ENCODE measurements at places on chromosomes 7 and 10.
A peak's percentile ranks its signal among the peaks of the same experiment; 100 is the strongest.

- DNase-seq, result no peak
These were observed 10.8 kb upstream of the NKX2-3 start for GRCh38 chr10:99521765-99522469.

GRCh38 chr7:155555116-155555695, 8.8 kb upstream of the CNPY1 start:
- no peak for DNase-seq

- DNase-seq, result peak; percentile 11
These were observed 1009.7 kb upstream of the CELF2 start for GRCh38 chr10:10007957-10008356.

GRCh38 chr10:133275684-133276092, 980 bp downstream of the ADAM8 start:
- DNase-seq, result no peak

- peak; percentile 81 for DNase-seq
These were observed at the start of gene SGPL1 for GRCh38 chr10:70815504-70816219. Gene SGPL1, plus strand, starts transcription at chr10:70815948. Its CDS starts 906 bp downstream, at chr10:70816854.

- DNase-seq, result no peak
These were observed 56.8 kb downstream of the SEMA3A start for GRCh38 chr7:84137812-84138211.

DNA sequence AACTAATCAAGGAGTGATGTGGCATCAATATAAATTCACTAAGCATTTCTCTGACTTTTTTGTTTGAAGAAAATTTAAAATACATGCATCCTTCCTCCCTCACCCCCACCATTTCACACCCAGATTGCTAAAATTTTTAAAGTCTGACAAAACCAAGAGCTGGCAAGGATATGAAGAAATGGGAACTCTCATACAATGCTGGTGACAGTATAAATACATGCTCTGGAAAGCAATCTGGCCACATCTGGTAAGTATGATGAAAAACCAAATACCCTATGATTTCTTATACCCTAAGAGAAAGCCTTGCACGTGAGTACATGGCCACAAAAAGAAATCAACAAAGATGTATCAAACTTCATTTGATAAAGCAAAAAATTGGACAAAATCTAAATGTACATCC, 31.2 kb downstream of the P4HA1 start:
- no peak for DNase-seq

DNA sequence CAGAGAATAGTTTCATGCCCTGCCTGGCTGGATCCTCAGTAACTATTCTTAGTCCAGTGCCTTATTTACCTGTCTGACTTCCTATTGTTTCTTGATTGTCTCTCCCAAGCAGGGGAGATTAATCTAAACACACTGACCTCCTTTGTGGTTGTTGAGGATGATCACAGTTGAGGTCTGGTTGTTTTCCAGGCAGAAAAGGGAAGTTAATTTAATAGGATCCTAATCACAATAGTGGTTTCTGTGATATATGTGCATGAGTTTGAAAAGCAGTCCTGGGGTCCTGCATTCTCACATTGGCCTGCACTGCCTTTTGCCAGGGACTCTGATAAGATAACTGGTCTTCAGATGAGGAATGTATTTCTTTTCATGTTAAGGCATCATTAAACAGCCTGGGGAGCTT, 130.1 kb downstream of the SND1 start:
- DNase-seq, result no peak

All from RKO (cell line).